Hepatocyte (in vitro differentiated cells): ENCODE measurements at places on chromosomes 2 and 18.

DNA sequence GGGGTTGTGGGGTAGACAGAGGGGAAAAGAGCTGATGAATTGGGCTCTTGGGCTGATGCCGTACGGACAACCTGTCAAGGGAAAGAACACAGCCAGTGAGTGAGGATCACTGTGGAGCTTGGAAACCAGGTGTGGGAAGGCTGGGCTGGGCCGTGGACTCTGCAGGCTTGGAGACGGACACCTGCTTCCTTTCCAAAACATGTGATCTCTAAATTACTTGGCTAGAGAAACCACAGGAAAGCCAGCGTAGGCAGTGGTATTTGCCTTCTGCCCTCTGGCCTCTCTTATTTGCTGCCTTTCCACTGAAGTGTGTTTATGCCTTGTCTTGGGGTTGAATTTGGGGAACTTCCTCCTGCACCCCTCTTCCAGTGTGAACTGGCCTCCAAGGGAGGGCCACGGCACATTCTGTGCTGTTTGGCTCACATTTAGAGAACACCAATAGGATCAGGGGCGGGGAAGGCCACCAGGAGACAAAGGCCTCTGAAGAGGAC is 267.7 kb downstream of the PRKCE start:
- no peak for DNase-seq

- no peak for DNase-seq
Observed at GRCh38 chr2:225037415-225038230, 4.6 kb downstream of the DOCK10 start.

DNA sequence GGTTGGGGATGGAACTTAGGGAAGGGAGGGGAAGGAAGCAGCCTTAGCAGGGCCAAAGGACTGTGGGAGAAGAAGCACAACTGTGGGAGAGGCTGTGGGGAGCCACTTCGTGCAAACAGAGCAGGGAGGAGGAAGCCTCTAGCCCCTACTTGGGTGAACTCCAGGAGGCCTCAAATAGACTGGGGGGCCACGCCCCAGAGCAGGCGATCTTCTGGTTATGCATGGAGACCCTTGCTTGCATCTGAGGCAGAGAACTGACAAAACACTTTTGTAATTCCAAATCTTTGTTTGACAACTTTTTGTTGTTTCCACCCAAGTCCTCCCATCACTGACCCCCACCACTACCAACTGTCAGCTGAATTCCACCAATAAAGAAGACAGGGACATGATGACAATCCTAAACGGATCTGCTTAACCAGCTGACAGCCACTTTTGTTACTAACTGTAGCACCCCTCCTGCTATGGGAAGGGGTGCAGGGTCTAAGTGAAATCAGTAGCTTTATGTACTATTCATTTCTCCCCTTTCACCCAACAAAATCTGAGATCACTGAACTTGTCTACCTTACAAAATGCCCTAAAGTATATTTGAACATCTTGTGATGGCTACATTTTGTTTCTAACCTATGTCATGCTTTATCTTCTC is 80.5 kb upstream of the CPO start:
- DNase-seq = no peak

- DNase-seq = no peak
Observed at GRCh38 chr2:12448846-12449505, 267.8 kb upstream of the TRIB2 start.

GRCh38 chr18:31469629-31470028 is 22.1 kb downstream of the DSG3 start:
- DNase-seq = no peak
